ENCODE measurements at places on chromosomes 5 and 9.

GRCh38 chr5:13660072-13660471 lies 284.4 kb downstream of the DNAH5 start:
- DNase-seq = no peak

- DNase-seq = peak; percentile 29
These were observed 10.0 kb downstream of the CEMIP2 start for GRCh38 chr9:71758277-71758676.

DNA sequence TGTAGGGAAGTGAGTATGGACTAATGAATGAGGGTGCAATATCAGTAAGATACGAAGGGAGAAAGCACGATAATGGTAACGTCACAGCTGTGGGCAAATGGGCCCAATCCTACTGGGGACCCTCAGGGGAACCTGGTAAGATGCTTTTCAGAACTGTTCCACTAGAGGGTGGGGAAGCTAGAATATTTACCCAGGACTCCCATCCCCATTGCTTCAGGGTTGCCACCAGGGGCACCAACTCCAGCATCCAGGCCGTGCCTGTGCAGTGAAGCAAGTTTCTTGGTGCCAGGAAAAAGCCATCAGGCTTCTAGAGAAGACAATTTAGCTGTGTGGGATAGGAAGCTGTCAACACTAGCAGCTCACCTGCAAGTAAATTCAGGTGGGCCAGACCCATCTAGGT lies 409.3 kb downstream of the AGTPBP1 start:
- DNase-seq = no peak

DNA sequence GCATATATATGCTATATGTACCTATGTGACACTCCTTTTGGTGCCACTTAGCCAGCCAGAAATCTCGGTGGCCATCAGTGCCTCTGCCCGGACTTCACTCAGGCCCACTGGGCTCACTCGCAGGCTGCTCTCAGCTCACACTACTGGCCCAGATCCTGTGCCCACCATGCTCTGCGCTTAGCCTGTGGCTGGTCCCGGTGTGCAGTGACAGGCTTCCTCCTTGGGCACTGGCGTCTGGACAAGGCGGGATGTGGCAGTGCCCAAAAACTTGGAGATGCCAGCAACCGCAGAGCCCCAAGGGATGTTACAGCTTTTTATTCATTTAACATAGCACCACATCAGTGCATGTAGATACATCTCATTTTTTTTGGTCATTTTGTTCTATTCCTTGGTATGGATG lies 77.4 kb downstream of the NREP start:
- DNase-seq = no peak

GRCh38 chr5:148748702-148749392 lies 77.6 kb upstream of the ADRB2 start:
- no peak for DNase-seq

- DNase-seq = no peak
These were observed 21.7 kb downstream of the RXRA start for GRCh38 chr9:134347996-134348395.

DNA sequence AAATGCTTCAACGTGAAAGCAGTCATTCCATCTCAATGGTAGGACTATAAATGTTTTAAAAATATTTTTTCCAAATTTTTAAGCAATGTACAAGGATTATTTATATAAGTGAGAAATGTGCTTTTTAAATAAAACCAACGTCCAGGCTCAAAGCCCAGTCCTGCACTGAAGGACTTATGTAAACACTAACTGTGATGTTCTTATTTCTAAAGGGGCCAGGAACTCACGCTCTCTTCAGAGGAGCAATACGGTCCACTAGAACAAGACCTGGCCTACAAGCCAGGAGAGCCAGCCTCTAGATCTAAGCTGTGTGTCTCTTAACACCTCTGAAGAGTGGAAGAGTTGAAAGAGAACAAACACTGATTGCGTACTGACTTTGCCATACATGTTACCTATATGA lies 12.1 kb downstream of the TTLL11 start:
- no peak for DNase-seq

DNA sequence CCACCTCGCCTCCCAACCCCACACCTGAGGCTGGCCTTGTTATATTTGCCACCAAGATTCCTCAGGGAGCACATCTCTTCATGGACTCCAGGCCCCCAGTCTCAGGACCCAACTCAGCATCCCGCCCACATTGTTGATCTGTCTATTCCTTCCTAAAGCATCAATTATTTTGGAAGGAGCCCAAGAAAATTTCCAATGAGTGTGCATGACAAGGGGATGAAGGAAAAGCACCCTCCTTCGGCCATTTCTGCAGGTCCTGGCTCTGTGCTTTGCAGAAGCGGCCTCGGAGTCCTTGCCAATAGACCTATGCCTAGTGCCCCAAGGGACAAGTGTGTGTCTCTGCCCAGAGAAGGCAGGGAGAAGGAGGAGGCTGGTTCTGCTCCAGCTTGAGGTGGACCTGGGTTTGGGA lies 273.2 kb downstream of the GADD45G start:
- no peak for DNase-seq

DNA sequence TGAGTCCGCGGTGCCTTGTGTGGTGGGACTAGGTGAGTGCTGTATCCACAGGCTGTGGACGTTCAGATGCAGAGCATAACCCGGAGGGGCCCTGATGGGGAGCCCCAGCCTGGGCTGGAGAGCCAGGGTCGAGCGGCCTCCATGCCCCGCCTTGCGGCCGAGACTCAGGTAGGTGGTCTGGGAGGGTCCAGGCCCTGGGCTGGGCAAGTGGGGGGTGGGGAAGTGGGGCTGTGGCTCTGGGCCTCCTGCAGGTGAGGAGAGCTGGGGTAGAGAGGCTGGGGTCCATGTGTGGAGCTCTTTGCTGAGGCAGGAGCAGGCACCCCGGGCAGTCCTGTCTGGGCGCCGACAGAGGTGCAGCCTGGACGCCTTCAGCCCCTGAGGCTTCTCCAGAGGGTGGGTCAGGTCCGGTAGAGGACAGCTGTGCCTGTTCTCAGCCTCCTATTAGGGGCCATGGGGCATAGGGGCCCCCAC lies 241.1 kb downstream of the CACNA1B start:
- no peak for DNase-seq

- DNase-seq = no peak
These were observed 743.7 kb upstream of the GRAMD2B start for GRCh38 chr5:125679522-125679921.

DNA sequence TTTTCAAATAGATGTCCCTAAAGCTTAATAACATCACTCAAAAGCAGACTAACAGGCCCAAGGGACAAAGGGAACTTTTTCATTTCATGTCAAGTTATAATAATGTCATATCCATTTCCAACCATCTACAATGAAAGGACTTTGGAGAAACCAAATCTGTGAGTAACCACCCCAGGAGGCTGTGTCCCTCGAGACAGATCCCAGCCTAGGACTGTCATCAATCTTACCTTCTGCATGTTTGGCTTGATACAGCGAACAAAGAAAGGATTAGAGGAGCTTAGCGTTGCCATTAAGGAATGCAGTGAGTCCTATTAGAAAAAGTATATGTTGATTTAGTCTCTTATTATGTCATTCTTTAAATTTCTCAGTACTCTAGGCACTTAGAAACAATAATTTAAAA lies 137.8 kb upstream of the RETREG1 start:
- DNase-seq = no peak

DNA sequence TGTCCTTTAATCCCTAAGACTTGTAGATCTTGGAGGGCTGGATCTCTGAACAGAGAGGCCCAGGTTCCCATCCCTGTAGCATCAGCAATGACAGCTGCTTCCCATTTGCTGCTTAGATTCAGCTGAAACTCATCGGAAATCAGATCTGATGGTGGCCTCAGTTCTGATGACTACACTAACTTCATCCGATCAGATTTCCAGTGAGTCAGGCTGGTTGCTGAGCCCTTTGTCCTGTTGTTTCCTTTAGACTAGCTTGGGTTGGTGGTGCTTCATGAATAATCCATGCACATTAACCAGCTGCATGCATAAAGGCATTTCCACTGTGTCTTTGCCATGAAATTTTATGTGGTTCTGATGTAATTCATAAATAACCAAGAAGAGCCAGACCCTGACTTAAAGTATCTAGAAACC lies 195.2 kb upstream of the TUT7 start:
- DNase-seq = no peak

GRCh38 chr5:30100929-30101328 lies 1092.6 kb upstream of the CDH6 start:
- DNase-seq = no peak

GRCh38 chr9:68472119-68472518 lies 68.6 kb downstream of the TMEM252 start:
- DNase-seq = no peak

- no peak for DNase-seq
These were observed 139.8 kb downstream of the ESM1 start for GRCh38 chr5:54845567-54845941.

DNA sequence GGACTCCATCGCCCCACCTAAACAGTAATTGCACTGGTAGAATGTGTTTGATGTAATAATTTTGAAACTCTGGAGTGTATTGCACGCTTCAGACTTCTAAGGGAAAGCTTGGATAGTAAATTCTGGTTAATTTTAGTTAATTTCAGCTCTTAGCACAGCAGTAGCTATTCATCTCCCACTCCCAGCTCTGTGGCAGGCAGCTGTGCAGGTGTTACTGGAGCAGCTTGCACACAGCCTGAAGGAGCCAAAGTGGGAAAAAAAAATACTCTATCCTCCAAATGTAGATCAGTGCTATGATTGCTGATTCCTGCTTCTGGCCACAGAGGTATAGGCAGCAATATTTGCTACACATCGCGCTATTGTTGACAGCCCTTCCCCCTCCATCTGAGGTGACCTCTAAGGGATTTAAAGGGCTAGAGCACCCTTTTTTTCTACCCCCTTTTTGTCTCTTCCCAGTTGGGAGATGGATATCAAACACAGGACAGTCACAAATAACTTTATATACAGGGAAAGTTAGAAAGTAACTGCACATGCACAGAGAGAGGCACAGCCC lies 97.4 kb downstream of the KCTD16 start:
- DNase-seq = no peak

GRCh38 chr5:170425731-170426130 lies 36.6 kb upstream of the KCNMB1 start:
- DNase-seq = no peak

GRCh38 chr5:125002727-125003598 lies 256.5 kb upstream of the ZNF608 start:
- no peak for DNase-seq

DNA sequence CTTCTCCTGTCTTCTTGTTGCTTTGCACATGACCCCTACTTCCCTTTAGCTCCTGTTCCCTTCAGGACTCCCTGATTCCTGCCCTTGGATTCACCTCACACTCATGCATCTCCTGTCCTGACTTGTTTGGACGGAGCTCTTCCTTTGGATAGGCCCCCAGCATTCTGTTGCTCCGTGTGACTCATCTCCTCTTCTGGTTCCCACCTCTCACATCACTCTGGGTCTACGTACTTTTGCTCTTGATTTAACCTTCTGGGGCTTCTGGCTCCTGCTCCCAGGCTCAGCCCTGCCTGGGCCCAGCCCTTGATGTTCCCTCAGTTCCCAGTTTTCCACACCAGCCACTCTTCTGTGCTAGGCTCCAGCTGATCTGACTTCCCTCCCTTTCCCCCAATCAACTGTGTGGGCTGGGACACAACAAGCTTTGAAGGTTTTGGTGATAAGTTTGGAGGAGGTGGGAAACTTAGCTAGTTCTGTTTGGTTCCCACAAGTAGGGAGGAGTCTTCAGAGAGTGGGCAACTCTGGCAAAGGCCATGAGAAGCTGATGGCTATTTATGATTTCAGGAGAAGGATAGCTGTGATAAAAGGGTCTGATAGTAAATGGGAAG lies 331.5 kb downstream of the ARHGEF28 start:
- no peak for DNase-seq

DNA sequence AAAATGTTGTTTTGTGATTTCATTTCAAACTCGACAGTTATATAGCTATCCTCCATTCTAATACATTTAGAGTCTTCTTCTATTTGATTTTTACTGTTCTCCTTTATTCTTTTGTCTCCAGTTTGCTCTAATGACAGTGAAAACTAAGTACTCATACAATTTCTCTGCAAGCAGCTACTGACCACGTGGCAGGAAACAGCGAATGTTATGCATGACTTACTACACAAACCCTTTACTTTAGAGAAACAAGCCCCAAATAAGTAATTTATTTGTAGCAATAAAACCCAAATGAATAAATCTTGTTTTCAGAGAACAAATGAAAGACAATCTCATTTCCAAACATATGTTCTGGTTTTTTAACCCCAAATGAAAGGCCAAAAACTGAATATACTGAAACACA lies 41.9 kb downstream of the CDH6 start:
- no peak for DNase-seq

DNA sequence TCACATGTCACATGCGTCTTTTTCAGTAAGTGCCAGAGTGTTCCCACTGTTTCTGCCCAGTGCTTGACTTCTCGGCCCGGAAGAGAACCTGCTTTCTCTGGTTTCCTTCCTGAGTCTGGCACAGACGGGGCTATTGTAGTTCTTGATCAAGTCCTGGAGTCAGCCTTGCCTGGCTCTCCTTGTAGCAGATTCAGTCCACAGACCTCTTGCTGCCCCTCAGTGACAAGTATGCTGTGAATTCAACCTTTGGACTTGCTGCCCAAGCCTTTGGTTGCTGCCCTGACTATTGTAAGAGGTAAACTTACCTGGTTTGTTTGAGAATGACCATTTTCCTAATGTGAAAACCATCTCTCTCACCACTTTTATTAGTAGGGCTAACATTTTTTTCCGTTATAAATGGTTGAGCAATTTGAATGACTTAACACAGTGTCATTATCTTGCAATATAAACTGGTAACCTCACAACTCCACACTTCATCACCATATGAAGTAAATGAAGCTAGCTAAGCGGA lies 24.7 kb downstream of the ZBTB34 start:
- no peak for DNase-seq

- no peak for DNase-seq
These were observed 444.6 kb upstream of the MEF2C start for GRCh38 chr5:89327608-89328007.

DNA sequence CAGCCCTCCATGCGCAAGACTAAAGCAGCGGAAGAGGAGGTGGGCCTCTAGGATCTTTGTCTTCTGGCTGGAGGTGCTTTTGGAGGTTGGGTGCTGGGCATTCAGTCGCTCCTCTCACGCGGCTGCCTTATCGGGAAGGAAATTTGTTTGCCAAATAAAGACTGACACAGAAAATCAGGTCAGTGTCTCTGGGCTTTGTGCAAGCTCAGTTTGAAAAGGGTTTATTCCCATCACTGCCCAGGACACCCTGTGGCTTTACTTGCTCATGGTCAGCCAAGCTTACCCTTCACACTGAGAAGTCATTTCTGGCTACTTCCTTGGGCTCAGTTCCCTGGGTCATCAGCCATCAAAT lies 10.5 kb downstream of the SLC2A8 start:
- no peak for DNase-seq

GRCh38 chr5:26518065-26518464 lies 520.3 kb downstream of the CDH9 start:
- no peak for DNase-seq

GRCh38 chr9:111632695-111633388 lies 1.7 kb downstream of the DNAJC25 start:
- DNase-seq = no peak

DNA sequence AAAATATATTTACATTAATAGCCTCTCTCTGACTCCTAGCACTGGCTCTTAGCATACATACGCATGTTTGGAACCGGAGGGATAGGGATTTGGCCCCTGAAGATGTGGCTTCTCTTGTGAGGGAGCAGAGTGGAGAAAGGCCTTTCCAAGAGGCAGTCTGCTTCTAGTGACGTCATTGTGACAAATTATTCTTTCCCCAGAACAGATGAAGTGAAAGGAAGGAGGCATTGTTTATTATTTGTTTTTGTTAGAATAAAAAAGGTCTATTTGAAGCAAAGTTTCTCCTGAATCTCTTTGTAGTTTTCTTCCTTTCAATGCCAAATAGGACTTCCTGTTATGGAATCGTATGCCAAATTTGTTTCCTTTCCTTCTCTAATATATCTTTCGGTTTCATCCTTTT lies 361.6 kb downstream of the ICE1 start:
- no peak for DNase-seq

GRCh38 chr9:122059214-122059954 lies 33.7 kb downstream of the TTLL11 start:
- no peak for DNase-seq
